ENCODE measurements at places on chromosomes 1 and 21.

DNA sequence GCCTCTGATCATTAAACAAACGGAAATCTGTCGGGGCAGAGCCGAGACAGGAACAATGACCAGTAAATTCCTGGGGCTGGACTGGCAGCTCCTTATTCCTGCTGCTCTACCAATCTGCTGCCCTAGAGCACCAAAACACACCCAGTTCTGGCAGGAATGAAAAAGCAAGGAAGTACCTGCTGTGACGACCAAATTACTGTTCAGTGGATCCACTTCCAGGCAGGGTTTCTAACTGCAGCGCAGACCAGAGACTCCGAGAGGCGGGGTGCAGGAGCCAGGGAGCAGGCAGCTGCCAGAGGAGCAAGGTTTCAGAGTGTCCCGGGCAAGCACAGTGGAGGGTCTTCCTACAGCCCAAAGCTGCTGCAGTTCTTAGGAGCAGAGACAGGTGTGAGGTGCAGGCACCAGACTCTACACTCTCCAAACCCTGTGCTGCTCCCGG is 32.4 kb downstream of the KANK4 start:
- peak; percentile 79 for DNase-seq

- DNase-seq, result no peak
Measured at GRCh38 chr1:57789936-57790335, 366.1 kb upstream of the DAB1 start.

DNA sequence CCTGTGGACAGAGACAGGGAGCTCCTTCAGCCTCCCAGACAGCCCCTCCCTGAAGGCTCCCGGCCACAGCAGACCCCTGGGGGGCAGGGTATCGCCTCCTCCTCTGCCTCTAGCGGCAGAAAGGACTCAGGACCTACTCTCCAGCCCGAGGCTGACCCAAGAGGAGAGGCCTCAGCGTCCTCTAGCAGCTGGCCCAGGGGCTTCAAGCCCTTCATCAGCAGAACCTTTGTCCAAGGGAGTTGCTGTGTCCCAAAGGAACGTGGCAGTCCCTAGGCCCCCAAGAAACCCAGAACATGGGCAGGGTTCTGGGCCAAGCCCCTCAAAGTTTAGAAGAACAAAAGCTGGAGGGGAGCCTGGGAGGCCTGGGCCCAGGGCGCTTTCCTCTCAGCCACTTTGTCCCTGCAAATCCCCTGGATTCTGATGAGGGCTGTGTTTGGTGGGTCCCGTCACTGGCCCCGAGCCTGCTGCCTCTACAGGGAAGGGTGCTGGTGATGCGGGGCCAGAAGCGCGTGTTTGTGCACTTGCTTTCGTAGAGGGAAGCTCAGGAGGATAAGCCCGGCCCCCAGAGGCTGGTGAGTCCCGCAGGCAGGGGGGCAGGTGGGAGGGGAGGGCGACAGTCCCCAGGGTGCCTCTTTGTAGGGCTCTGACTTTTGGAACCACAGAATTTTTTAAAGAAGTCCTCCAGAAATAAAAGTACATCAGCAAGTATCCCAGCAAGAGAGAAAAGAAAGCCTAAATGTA is 13.3 kb downstream of the ITGB2 start:
- DNase-seq, result no peak

GRCh38 chr1:209815490-209815889 is 9.5 kb upstream of the IRF6 start:
- no peak for DNase-seq

- DNase-seq, result no peak
Measured at GRCh38 chr1:169999761-170000160, 74.7 kb downstream of the KIFAP3 start.

DNA sequence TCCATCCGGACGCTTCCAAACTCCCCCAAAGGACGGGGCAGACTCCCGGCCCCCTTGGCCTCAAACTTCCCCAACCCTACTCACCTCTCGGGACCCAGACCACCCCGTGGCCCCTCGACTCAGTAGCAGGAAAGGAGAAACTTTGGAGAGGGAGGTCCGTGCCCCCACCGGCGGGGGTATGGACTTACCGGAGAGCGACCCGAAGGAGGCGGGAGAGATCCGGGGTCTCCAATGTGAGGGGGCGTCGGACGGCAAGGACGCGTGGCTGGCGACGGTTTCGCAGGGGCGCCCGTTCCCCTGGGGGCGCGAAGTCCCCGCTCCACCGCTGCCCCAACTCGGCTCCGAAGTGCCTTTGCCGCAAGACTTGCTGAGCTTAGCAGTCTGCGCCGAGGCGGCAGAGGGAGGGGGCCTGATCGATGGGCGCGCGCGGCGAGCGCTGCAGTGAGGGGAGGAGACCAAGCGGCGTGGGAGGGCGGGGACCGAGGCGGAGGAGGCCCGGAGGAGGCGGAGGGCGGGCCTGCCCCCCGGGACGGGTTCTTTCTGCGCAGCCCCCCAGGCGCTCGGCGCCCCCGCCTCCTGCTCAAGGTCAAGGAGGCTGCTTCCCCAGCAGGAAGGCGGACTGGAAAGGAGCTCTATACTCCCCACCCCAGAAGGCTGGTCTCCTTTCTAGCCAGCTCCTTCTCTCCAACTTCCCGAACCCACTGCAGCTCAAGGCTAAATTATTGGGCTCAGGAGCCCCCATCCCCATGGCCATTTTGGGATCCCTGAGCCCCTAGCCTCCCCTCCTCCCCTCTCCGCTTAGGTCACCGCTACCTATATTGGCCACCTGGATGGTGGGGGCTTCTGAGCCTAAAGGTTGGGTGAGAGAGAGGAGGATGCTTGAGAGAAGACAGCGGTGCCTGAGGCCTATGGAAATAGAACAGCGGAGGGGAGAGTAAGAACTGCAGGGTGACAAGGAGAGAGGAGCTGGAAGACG is at the start of gene SYT2:
Gene SYT2, minus strand, starts transcription at position 385 of the 976 bp plus-strand sequence. CDS start 104,682 bp downstream, outside the sequence.
- peak; percentile 22 for DNase-seq

DNA sequence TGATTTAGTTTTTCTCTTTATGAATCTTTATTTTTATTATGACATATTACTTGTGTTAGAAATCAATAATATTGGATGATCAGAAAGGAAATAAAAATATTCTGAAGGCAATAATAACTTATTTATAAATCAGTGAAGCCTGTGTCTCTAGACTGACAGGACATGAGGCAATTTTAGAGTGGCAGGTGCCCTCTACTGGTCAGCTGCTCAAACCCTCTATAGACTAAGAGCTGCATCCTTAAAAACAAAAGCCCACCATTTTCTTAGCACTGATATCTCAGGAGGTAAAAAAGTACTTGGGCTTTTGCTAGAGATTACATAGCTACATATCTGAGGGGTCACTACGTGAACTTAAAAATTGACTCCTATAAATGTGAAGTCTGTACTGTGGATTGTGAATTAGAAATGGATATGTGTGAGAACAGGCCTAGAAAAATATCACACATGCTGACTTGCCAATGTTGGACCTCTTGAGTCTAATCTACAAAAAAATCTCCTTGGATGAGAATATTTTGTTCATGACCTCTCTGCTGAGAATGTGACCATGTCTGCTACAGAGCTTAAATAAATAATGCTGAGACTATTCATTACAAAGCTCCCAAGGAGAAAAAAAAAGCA is 597.9 kb upstream of the ADAMTS5 start:
- DNase-seq, result peak; percentile 68

DNA sequence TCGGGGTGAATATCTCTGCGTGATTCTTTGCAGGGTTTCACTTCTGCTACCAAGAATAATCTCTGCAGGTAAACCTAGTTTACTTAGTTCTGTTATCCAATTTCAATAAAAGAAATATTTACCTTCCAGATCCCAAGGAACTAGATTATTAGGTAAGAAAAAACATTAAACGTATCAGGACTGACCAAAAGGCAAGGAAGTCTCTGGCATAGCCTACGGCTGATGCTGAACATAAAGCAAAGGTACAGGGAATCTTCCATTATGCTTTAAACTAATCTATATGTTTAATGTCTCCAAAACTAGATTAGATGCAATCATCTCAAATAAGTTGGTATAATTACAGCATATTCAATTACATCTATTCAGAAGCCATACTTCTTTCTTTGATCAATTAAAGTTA is 168.9 kb downstream of the KCNK2 start:
- DNase-seq, result no peak

All from epithelial cell of esophagus (primary cell).